NCI-H187 (cell line): ENCODE measurements at places on chromosomes 4 and X.

DNA sequence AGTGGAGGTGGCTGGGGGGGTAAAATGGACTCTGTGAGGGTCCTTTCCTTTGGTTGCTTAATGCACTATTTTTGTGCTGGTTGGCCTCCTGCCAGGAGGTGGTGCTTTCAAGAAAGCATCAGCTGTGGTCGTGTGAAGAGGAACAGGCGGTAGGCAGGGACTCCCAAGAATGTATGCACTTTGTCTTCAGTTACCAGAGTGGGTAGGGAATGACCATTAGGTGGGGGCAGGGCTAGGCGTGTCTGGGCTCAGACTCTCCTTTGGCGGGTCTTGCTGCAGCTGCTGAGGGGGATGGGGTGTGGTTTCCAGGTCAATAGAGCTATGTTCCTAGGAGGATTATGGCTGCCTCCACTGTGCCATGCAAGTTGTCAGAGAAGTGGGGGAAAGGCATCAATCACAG is 509.0 kb downstream of the PCDH19 start:
- no peak for DNase-seq

DNA sequence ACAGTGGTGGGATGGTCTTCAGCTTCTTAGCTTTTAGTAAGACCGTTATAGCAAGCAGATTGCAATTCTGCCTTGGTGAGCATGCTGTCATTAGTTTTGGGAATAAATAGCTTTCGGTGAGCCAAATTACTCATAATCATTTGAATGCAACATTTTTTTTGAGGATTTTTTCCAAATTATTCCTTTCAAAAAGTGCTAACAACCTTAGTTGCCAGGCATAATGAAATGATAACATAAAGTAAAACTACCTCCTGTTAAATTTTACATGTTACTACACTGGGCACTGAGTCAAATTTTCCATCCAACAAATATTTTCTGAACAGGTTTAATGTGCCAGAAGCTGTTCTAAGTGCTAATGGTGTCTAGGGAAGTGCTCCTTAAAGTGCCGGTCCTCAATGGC is 15.8 kb upstream of the NPFFR2 start:
- no peak for DNase-seq

DNA sequence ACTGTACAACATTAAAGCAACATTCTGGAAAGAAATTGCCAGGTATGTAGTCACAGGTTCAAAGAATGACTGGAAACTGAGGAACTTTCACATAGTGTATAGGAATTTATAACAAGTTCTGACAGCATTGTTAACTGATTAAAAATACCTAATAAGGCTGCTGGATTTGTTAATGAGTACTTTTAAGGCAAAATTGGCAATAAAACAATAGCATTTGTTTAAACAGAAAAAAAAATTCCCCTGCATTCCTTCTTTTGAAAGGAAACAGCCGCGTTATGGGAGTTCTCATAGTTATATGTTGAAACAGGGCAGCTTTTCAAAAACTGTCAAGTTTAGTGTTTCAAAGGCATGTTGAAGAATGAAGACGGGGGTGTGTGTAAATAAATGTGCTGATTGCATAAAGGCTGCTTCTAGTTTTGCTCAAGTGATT is 282.5 kb upstream of the FAT1 start:
- no peak for DNase-seq

- DNase-seq = no peak
Observed at GRCh38 chr4:149065753-149066152, 623.5 kb upstream of the NR3C2 start.

GRCh38 chrX:29478336-29479069 is 736.9 kb upstream of the MAGEB2 start:
- peak; percentile 3 for DNase-seq

GRCh38 chr4:33062155-33062806 is 2342.1 kb downstream of the PCDH7 start:
- no peak for DNase-seq

DNA sequence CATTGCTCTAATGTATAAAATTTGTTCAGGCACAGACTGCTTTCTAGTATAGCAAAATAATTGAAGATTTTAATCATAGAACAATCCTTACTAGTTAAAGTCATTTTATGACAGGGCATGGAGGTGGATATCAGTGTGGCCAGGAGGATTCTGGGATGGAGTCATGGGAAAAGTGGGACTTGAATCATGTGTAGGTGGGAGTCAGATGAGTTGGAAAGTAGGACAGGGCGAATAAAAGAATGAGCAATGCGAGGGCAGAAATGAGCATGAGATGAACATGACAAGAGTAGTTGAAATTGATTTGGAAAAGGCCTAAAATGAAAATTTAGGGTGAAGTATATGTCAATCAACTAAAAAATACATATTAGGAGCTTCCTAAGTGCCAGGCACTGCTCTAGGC is 7.2 kb upstream of the SDAD1 start:
- DNase-seq = no peak

- no peak for DNase-seq
Observed at GRCh38 chrX:9746148-9746888, 19.3 kb downstream of the GPR143 start.

- DNase-seq = no peak
Observed at GRCh38 chr4:25161593-25161950, 1.3 kb upstream of the SEPSECS start.

DNA sequence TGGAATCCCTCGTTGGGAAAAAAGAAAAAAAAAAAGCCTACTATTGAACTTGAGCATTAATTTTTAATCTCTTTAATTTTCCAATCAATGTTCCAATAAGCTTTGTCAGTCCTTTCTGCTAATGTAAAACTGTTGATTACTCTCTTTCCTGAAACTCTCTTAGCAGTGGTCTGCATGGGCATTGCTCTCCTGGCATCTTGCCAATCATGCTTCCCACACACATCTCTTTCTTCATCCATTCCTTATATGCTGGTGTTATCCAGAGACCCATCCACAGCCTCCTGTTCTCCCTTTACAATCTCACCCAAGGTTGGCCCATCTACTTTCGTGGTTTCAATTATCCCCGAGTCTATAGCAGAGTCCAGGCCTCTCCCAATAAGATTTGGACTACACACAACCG is 31.8 kb upstream of the KCNE5 start:
- DNase-seq = no peak

DNA sequence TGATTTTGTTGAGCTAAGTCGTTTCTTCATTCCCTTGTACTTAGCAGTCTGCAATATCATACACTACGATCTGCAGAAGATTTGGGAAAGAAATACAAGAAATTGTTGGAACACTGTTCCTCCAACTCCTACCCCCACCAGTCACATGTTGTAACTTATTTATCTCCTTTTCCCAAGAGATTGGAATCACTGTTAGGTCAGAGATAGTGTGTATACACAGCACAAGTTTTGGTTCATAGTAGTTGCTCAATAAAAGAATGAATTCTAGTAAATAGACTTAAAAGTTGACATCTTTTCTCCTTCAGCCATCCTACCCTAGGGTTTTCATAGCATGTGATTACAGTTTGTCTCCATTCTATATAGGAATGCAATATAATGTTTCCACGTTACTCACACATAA is 68.8 kb downstream of the ARFIP1 start:
- no peak for DNase-seq

DNA sequence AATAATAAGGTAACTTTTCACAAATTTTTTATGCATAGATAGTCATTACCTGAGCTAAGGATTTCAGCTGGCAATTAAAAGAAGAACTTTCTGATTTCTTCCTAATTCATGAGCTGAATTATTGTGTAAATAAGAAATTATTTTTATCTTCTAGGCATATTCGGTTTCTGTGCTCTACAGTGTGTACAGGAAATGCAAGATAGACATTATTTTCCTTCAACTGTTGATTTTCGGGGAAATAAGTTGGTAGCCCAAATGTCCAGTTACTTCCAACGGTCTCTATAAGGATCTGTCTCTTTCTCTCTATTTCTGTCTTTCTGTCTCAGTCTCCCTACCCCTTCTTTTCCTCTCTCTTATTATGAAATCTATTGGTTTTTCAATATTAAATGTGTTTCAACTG is 137.3 kb upstream of the CLNK start:
- no peak for DNase-seq

- no peak for DNase-seq
Observed at GRCh38 chrX:55167901-55168300, 52.2 kb upstream of the PAGE5 start.

GRCh38 chrX:132833373-132833772 is 125.1 kb downstream of the HS6ST2 start:
- no peak for DNase-seq

GRCh38 chr4:174689618-174690017 is 139.4 kb downstream of the GLRA3 start:
- DNase-seq = no peak

DNA sequence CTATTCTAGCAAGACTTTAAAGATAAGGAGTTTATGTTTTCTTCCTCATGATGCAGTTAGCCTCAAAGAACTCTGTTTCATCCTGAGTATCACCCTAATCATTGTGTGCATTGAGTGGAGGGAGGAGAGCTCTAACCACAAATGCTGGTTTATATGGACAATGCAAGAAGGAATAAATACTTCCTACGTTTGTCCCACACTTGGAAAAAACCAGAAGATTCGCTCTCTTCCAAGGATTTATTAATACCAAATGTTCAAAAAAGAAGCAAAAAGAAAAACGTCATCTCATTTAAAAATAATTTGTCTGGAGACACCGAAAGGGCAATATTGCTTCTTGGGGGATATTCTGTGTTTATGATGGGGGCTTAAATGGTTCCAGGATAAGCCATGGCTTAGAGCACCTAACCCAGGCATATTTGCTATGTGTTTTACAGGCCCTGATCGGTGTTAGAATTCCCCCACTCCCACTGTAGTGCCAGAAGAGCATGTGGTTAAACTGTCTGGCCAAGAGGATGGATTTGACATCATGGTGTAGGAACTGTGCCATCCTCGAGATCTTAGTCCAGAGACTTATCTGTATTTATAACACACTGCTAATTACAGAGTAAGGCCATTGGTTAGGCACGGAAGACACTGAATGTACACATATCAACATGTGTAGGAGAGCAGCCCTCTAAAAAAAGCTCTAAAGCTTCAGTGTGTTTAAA is 227.2 kb downstream of the ANK2 start:
- DNase-seq = no peak

DNA sequence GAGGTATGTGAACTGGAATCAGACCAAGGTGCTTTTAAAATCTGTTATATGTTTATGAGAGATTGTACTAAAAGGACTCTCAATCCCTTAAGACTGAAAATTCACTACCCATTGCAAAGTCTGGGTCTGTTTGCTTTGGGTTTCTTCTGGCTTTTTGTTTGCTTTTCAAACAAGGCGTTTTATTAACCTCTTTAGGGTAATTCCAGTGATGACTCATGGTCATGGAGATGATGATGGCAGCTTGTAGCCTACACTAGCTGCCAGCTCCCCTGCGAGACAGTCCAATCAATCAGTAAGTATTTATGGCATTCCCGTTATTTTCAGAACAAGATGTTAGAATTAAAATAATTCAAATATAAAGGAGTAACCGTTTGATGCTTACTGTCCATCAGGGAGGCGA is 643.8 kb upstream of the FTHL17 start:
- DNase-seq = no peak

- DNase-seq = no peak
Observed at GRCh38 chrX:54479136-54480111, 16.6 kb downstream of the FGD1 start.

DNA sequence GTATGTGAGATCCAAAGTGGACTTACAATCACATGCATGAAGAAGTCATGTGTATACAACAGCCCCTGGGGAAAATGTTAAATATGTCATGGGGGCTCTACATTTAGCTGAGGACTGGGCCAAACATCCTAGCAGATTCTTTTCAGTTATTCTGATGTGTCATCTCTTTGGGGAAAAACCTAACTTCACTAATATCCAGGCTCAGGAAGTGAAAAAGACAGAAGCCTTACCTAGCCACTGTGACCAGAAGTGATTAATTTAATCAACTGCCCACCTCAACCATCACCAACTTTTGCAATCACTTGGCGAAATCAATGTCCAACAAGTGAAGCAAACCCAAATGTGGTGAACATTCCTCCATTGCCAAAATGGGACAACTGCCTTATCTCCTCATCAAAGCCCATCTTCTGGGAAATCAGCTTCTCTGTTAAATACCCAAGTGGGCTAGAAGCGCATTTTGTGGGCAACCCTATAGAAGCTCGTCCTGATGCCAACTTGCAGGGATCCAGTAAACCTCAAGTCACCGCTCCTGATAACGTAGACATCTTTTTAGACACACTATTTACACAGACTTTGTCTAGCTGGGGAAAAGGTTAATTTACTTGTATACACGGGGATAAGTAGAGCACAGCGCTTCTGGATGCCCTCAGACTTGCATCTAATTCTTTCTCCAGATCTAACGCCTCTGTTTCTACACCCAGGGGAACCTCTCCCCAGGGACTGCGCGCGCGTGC is 1.4 kb upstream of the HHIP start:
- no peak for DNase-seq

DNA sequence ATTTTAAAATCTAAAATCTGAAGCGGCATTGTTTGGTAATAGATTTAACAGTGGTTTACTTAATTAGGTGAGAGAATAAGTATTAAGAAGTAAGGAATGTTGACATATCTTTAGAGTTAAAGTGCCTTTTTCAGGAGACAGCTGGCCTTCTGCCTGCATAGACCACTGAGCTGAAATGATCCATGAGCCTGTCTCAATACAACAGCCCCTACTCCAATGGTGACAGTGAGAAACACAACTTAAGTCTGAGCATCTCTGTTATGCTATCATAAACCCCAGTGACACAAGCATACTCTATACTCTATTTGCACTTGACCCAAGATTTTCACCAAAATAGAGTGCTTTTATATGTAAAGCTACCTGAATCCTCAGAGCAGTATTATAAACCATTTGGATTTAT is 137.9 kb downstream of the GRIA2 start:
- no peak for DNase-seq

DNA sequence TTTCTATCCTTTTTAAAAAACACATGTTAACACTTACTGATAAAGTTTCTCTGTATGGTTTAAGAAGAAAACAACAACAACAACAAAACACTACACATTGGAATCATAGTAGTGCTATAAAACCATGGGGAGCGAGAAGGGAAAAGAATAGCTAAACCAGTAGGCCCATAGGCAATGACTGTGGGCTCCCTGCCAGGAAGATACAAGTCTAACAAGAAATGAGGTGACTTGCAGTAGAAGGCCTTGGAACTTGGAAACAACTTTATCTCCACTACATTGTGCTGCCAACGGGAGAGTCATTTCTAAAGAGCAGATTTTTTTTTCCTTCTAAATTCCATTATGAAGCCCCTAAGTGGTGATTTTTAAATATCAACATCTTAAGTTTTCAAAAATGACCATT is 78.0 kb downstream of the GPC4 start:
- no peak for DNase-seq

DNA sequence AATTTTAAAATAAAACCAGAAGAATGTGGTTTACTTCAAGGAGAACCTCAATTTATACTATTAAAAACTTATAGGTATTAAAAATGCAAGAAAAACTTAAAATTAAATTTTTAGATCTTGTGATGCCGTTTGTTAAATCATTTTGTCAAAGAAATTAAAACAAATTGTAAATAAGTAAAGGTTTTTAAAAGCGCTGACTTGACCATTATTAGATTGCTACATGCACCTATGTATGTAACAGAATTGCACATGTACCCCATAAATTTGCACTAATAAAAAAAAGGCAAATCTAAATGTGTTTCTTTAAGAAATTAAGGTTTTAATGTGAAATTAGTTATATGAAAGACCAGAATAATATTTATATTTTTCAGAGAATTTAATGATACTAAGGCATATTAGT is 156.1 kb downstream of the LARP7 start:
- no peak for DNase-seq

GRCh38 chr4:125826801-125827695 is 512.3 kb downstream of the FAT4 start:
- DNase-seq = no peak
